ENCODE measurements at places on chromosomes 6 and 20. TPM values are rescaled to one million over a fixed set of nuclear protein-coding genes. Genes with fewer than 3 reads are reported as not detected.

Gene CAP2
- 4.8 TPM for total RNA-seq

Gene PHF20
- 23.3 TPM for total RNA-seq

Gene PPP1R16B
- not detected for total RNA-seq

Gene NKX2-2
- not detected for total RNA-seq

Gene GSTA2
- 0.11 TPM for total RNA-seq

Gene SLC22A23
- 7.3 TPM for total RNA-seq

DNA sequence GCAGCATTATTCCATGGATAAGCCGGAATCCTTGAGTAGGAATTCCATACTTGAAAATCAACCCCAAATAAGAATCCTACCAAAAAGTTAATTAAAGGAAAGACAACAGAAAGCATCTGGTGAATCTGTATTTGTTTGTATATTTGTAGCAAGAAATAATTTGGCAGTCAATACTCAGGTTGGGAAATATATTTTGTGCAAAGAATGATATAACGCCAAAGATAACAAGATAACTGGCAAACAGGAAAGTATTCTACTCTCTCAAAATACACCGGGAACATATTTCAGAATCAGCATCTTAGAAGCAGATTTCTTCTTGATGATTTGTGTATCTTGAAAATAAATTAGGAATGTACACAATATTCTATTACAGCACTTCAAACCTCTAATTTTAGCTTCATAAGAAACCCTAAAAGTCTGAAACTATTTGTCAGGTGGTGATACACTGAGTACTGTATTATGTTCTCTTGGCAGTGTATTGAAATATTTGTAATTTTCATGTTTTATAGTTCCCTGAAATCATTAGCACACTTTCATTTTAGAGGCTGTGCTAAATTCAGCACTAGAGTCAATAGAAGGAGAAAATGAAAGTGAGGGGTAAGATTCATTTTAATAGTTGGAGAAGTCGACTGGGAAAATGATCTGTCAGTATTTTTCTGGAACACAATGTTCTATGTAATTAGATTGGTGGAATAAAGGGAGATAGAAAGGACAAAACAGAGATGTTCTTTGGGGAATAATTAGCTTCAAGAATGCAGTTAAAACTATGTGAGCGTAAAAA, 879.7 kb upstream of the GJE1 start:
- peak; percentile 25 for DNase-seq
- H3K4me3 ChIP-seq, result peak overlapping the region; percentile 69
- no peaks in the 10 kb centered on the region for H3K27me3 ChIP-seq
- H3K36me3 ChIP-seq, result no peaks in the 10 kb centered on the region

DNA sequence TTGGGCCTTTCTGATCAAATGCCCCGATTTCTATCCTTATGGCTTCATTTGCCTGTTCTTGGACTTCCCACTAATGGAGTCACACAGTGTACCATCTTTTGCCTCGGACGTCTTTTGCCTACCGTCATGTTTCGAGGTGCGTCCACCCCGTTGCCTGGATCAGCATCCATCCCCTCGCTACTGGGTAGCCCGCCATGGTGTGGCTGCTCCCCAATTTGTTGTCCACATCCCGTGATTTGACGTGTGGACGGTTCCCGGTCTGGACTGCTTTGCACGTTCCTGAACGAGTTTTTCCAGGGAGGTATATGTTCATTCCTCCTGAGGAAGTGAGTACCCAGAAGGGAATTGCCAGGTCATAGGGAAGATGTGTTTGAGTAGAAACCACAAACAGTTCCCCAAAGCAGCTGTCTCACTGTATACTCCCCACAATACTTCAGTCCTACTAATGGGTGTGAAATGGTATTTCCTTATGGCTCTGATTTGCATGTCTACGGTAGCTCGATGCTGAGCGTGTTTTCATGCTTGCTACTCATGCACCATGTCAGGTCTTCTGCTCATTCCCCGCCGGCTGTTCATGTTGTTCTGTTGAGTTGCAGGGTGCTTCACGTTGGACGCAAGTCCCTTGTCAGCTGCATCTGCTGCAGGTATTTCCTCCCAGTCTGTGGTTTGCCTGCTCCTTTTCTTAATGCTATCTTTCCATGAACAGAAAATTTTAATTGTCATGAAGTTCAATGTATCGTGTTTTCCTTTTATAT, 86.8 kb upstream of the AFDN start:
- no peak for DNase-seq
- H3K4me1 ChIP-seq, result no peaks in the 10 kb centered on the region
- no peaks in the 10 kb centered on the region for H3K36me3 ChIP-seq
- no peak overlapping the region for H3K4me3 ChIP-seq

GRCh38 chr6:3355358-3356055, 96.8 kb downstream of the PSMG4 start:
- no peaks in the 10 kb centered on the region for H3K27me3 ChIP-seq
- peak; percentile 65 for DNase-seq
- H3K36me3 ChIP-seq, result no peaks in the 10 kb centered on the region
- peaks cover 21% of the 10 kb centered on the region for H3K4me1 ChIP-seq
- peak overlapping the region; percentile 66 for H3K4me3 ChIP-seq

GRCh38 chr20:11796026-11796425, 121.7 kb upstream of the BTBD3 start:
- H3K36me3 ChIP-seq, result no peaks in the 10 kb centered on the region
- DNase-seq, result peak; percentile 47
- peaks cover 21% of the 10 kb centered on the region for H3K4me1 ChIP-seq

- no peak overlapping the region for H3K4me3 ChIP-seq
- peaks cover 14% of the 10 kb centered on the region for H3K4me1 ChIP-seq
- no peak overlapping the region for H3K27ac ChIP-seq
- peak; percentile 17 for DNase-seq
Measured at GRCh38 chr20:52748990-52749389, 223.2 kb upstream of the TSHZ2 start.

DNA sequence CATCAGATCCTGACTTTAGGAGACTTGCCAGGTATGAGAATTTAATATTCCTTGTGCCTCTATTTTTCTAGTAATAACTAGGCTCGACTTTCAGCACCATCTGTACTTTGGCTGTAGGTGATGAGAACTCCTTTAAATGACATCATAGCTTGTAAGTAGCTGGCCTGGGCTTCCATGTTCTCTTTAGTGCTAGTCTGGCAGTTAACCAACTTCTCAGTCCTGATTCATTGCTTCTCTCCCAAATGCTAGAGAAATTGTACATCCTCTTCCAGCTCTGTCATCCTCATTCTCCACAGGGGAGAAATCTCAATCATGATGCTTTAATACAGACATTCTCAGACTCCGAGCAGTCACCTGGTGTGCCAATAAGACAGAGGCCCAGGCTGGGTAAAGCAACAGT, 143.5 kb upstream of the MOCS1 start:
- no peak for DNase-seq
- no peaks in the 10 kb centered on the region for H3K27me3 ChIP-seq
- no peak overlapping the region for H3K4me3 ChIP-seq
- no peak overlapping the region for H3K27ac ChIP-seq
- no peaks in the 10 kb centered on the region for H3K4me1 ChIP-seq

- H3K27me3 ChIP-seq, result no peaks in the 10 kb centered on the region
- no peaks in the 10 kb centered on the region for H3K36me3 ChIP-seq
- H3K4me1 ChIP-seq, result no peaks in the 10 kb centered on the region
- H3K4me3 ChIP-seq, result no peak overlapping the region
Measured at GRCh38 chr6:117075218-117075617, 190.1 kb upstream of the VGLL2 start.

DNA sequence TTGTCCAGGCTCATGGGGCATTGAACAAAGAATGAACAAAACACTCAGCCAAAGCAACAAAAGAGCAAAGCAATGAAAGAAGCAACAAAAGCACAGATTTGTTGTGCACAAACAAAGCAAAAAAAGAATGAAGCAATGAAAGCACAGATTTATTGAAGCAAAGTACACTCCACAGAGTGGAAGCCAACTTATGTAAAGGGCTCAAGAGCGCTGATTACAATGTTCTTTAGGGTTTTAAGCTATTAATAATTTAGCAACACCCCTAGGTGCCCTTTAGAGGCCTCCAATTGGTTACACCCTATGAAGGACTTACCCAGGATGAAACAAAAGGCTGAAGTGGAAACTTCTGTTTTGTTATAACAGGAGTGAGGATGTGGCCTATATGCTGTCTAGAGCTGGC, 179.2 kb upstream of the PROKR2 start:
- no peak overlapping the region for H3K27ac ChIP-seq
- DNase-seq, result no peak
- no peaks in the 10 kb centered on the region for H3K36me3 ChIP-seq
- H3K4me1 ChIP-seq, result no peaks in the 10 kb centered on the region

GRCh38 chr6:148727104-148727503, 19.7 kb upstream of the UST start:
- no peaks in the 10 kb centered on the region for H3K27me3 ChIP-seq
- peaks cover 14% of the 10 kb centered on the region for H3K4me1 ChIP-seq
- DNase-seq, result no peak

DNA sequence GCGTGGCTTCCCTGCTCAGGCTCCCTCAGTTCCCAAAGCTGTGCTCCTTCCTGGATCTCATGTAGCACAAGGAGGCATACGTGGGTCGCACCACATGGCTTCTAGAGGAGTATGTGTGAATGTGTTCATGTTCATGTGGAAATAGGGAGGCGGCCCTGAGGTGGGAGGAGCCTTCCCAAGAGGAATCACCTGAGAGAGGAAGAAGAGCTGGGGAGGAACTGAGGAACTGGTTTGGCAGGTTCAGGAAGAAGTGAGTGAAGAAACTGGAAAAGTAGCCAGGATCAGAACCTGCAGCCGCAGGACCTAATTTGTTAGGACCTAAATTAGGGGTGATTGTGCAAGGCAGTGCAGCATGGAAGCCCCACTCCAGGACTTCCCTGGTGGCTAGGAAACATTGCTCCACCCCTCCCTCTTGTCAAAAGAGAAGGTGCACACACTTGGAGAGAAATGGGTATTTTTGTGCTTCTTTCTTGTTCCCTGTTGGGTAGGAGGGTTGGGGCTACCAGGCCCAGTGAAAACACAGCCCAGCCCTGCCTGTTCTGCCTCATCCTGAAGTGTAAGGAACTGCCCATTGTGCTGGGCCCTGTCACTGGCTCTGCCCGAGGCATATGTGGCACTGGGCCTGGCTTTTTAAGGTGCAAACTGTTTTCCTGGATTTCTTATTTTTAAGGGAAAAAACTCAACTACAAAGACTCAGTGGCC, 20.7 kb downstream of the SYNJ2 start:
- peak; percentile 65 for DNase-seq
- H3K4me3 ChIP-seq, result 0 out of 2 replicates have a peak overlapping the region, but pooled peaks have one; percentile 37
- H3K27ac ChIP-seq, result peak overlapping the region; percentile 100

- no peak overlapping the region for H3K27ac ChIP-seq
- DNase-seq, result no peak
- no peaks in the 10 kb centered on the region for H3K36me3 ChIP-seq
Measured at GRCh38 chr6:47075741-47076421, 33.7 kb upstream of the ADGRF1 start.

- H3K4me1 ChIP-seq, result 0 out of 2 replicates have a peak, but pooled peaks cover 4% of the 10 kb centered on the region
- peaks cover 4% of the 10 kb centered on the region for H3K27me3 ChIP-seq
- no peaks in the 10 kb centered on the region for H3K36me3 ChIP-seq
- H3K4me3 ChIP-seq, result no peak overlapping the region
- no peak overlapping the region for H3K27ac ChIP-seq
- DNase-seq, result no peak
Measured at GRCh38 chr20:60113024-60113724, 155.0 kb downstream of the CDH26 start.

DNA sequence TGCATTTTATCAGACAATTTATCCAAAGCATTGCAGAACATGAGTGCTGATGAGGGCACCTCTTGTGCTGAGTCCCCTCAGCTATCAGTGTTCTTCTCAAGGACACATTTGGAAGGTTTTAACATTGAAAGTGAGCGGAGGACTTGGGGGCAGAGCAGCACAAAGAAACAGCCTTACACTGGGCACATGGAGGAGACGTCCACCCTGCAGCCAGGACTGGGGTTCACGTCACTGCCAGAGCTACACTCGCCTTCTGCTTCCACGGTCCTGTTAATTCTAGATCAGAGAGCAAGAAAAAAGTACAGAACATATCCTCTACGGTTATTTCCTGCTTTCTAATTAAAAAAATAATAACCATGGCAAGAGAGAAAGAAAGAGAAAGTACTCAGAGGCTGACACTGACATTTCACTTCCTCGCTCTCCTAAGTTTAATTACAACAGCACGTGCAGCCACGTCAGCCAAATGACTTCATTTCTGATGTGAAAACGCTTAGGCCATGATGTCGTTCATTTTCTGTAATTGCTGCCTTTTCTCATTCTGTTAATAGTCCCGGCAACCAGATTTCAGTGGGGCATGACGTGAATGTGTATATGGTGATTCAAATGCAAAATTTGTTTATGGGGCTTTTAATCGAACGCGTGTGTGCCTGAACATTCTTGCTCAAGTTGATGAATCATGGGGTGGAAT, 5.1 kb downstream of the PRND start:
- peak overlapping the region; percentile 44 for H3K27ac ChIP-seq
- peak overlapping the region; percentile 49 for H3K4me3 ChIP-seq
- 0 out of 2 replicates have a peak, but pooled peaks cover 4% of the 10 kb centered on the region for H3K27me3 ChIP-seq
- H3K4me1 ChIP-seq, result peaks cover 13% of the 10 kb centered on the region

GRCh38 chr6:73985891-73986290, 289.9 kb downstream of the CD109 start:
- H3K27me3 ChIP-seq, result no peaks in the 10 kb centered on the region
- peak overlapping the region; percentile 53 for H3K27ac ChIP-seq
- H3K4me3 ChIP-seq, result no peak overlapping the region

DNA sequence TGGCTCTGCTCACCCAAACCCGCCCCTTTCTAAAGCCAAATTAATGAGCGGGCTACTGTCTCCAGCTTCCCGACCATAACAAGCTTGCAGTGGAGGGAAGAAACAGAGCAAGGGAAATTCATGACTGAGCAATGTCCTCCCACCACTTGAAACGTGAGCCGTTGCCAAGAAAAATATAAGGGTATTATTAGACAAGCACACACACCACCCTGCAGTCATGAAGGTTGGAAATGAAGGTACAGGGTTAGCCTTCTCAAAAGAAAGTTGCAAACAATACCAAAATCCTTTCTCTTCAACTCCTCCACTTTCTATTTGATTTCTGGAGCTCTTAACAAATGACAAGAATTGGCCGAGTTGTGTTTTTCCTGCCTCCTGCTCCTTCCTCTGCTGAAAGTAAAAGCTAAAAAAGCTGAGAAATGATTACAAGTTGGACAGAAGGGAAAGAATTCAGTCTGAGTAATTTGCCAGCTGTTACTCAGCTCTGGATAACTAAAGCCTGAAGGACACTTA, 151.1 kb upstream of the B3GAT2 start:
- H3K27me3 ChIP-seq, result peaks cover 10% of the 10 kb centered on the region
- H3K4me3 ChIP-seq, result peak overlapping the region; percentile 61
- H3K27ac ChIP-seq, result peak overlapping the region; percentile 50
- DNase-seq, result peak; percentile 83
- H3K4me1 ChIP-seq, result peaks cover 18% of the 10 kb centered on the region
- H3K36me3 ChIP-seq, result no peaks in the 10 kb centered on the region
